ENCODE measurements at places on chromosomes 2 and 18. TPM values are rescaled to one million over a fixed set of nuclear protein-coding genes. Genes with fewer than 3 reads are reported as not detected.

The CHRND gene
- not detected for total RNA-seq

The SPC25 gene
- 1.1 TPM for total RNA-seq

The DSC2 gene
- 4.3 TPM for total RNA-seq

GRCh38 chr2:174035981-174036742, 71.0 kb upstream of the SP3 start:
- peaks cover 15% of the 10 kb centered on the region for H3K4me1 ChIP-seq
- no peaks in the 10 kb centered on the region for H3K27me3 ChIP-seq
- peak; percentile 73 for DNase-seq
- H3K27ac ChIP-seq, result peak overlapping the region; percentile 62

DNA sequence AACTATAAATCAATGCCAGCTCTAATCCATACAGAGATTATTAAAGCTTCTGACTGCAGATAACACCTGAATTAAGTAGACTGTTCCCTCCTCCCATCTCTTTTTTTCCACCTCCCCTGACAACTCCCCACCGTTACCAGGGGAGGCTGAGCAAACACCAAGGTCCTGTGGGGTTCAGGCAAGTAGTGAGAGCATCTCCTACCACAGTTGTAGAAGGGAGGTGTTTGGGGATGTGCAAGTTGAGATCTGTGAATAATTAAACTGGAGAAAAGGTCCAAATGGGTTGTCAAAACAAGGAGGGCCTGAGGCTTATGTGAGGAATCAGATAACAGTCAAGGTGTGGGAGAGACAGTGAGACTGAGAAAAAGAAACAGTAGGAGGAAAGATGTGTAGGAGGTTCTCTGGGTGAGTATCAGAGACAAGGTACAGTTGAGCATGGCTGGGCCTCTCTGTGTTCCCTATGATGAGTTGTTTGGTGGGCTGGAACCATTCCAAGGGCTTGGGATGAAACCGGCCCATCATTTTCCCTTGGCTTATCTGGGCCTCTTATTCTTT, 194.6 kb downstream of the CYRIA start:
- H3K4me3 ChIP-seq, result no peak overlapping the region
- H3K36me3 ChIP-seq, result no peaks in the 10 kb centered on the region
- H3K27me3 ChIP-seq, result no peaks in the 10 kb centered on the region
- no peak for DNase-seq

- H3K4me3 ChIP-seq, result no peak overlapping the region
- H3K4me1 ChIP-seq, result peaks cover 10% of the 10 kb centered on the region
- H3K27ac ChIP-seq, result no peak overlapping the region
- no peaks in the 10 kb centered on the region for H3K36me3 ChIP-seq
- DNase-seq, result no peak
- H3K27me3 ChIP-seq, result peaks cover 11% of the 10 kb centered on the region
Measured at GRCh38 chr2:72929010-72929409, 11.7 kb downstream of the EMX1 start.

GRCh38 chr2:20282916-20283592, 58.1 kb upstream of the SDC1 start:
- peaks cover 12% of the 10 kb centered on the region for H3K36me3 ChIP-seq
- no peak overlapping the region for H3K4me3 ChIP-seq
- no peak for DNase-seq

- H3K27me3 ChIP-seq, result no peaks in the 10 kb centered on the region
- DNase-seq, result no peak
- no peaks in the 10 kb centered on the region for H3K36me3 ChIP-seq
- H3K4me1 ChIP-seq, result peaks cover 11% of the 10 kb centered on the region
Measured at GRCh38 chr2:24539258-24539657, 48.2 kb downstream of the NCOA1 start.

- H3K4me3 ChIP-seq, result no peak overlapping the region
- no peak for DNase-seq
- no peaks in the 10 kb centered on the region for H3K4me1 ChIP-seq
- no peaks in the 10 kb centered on the region for H3K36me3 ChIP-seq
- no peak overlapping the region for H3K27ac ChIP-seq
- H3K27me3 ChIP-seq, result no peaks in the 10 kb centered on the region
Measured at GRCh38 chr2:119439574-119440500, 8.2 kb downstream of the TMEM37 start.

DNA sequence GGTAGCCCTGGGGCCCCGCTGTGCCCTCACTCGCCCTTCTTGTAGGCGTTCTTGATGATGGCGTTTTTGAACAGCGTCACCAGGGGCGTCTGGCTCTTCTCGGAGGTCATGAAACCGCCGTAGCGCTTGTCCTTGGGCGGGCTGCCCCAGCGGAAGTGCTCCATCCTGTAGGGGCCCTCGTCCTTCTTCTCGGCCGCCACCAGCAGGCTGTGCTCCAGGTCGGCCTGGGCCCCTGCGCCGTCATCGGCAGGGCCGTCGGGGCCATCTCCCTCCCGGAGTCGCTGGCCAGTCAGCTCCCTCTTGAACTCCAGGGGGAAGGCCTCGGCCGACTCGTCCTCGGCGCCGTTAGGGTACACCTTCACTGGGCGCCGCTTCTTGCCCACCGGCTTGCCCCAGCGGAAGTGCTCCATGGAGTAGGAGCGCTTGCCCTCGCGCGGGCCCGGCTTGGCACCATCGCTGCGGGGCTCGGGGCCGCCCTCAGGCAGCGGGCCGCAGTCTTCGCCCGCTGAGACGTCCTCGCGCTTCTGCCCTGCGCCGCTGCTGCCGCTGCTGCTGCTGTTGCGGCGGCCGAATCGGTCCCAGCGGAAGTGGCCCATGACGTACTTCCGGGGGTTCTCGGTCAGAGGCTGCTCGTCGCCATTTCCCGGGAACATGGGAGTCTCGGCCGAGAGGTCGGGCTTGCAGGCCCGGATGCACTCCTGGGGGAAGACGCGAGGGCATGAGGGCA, 7.2 kb downstream of the POMC start:
- no peak overlapping the region for H3K27ac ChIP-seq
- no peaks in the 10 kb centered on the region for H3K4me1 ChIP-seq
- H3K4me3 ChIP-seq, result peak overlapping the region; percentile 82
- H3K36me3 ChIP-seq, result no peaks in the 10 kb centered on the region
- no peaks in the 10 kb centered on the region for H3K27me3 ChIP-seq

DNA sequence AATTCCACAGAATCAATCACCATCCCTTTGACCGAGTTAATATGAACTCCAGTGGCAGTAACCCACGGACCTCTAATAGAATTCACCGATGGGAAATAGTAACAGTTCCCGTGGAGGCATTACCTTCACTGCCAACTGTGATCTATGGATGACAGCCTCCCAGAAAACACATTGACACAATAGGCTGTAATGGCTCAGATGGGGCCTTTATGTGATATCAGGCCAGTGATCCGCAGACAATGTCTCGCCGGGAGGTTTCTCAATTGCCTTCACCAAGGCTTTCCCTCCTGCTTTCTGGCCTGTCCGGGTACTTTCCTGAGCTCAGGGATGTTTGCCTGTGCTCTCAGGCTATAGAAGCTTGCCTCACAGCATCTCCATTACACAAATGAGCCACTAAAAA, 34.4 kb upstream of the KLF7 start:
- no peaks in the 10 kb centered on the region for H3K27me3 ChIP-seq
- DNase-seq, result no peak
- no peak overlapping the region for H3K27ac ChIP-seq
- H3K36me3 ChIP-seq, result no peaks in the 10 kb centered on the region

- H3K27ac ChIP-seq, result peak overlapping the region; percentile 100
- H3K27me3 ChIP-seq, result no peaks in the 10 kb centered on the region
- DNase-seq, result no peak
Measured at GRCh38 chr2:28754321-28754720, 2.7 kb downstream of the PPP1CB start.

GRCh38 chr18:35588995-35589394, 7.5 kb downstream of the GALNT1 start:
- H3K27ac ChIP-seq, result no peak overlapping the region
- no peaks in the 10 kb centered on the region for H3K36me3 ChIP-seq
- no peaks in the 10 kb centered on the region for H3K4me1 ChIP-seq
- no peaks in the 10 kb centered on the region for H3K27me3 ChIP-seq

- no peaks in the 10 kb centered on the region for H3K27me3 ChIP-seq
- DNase-seq, result no peak
- H3K4me3 ChIP-seq, result no peak overlapping the region
- H3K36me3 ChIP-seq, result no peaks in the 10 kb centered on the region
- H3K27ac ChIP-seq, result peak overlapping the region; percentile 34
Measured at GRCh38 chr2:112032689-112033465, 22.2 kb upstream of the TMEM87B start.

- no peak overlapping the region for H3K27ac ChIP-seq
- DNase-seq, result no peak
- H3K36me3 ChIP-seq, result peaks cover 7% of the 10 kb centered on the region
- H3K4me3 ChIP-seq, result no peak overlapping the region
Measured at GRCh38 chr2:202941771-202942170, 29.7 kb downstream of the CARF start.

DNA sequence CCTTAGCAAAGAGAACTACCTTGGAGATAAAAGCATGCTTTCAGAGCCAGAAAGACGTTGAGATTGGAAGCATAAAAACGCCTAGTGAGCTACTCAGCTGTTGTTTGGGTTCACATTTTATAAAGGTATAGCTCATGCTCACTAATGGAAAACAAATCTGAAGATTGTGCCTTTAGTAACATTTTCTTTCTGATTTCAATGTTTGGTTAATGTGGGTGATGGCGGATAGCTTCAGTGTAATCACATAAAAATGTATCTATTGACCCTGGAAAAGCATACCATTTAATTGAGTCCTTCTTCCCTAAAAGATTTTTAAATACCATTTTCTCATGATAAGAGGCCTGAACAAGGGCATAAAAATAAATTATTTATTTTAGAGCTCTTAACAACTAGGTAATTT, 73.4 kb downstream of the DTNA start:
- no peak for DNase-seq
- H3K27me3 ChIP-seq, result no peaks in the 10 kb centered on the region
- no peaks in the 10 kb centered on the region for H3K36me3 ChIP-seq
- no peak overlapping the region for H3K27ac ChIP-seq
- peaks cover 12% of the 10 kb centered on the region for H3K4me1 ChIP-seq

GRCh38 chr2:31087491-31087890, 50.7 kb downstream of the GALNT14 start:
- no peak overlapping the region for H3K4me3 ChIP-seq
- no peaks in the 10 kb centered on the region for H3K4me1 ChIP-seq
- no peak for DNase-seq

DNA sequence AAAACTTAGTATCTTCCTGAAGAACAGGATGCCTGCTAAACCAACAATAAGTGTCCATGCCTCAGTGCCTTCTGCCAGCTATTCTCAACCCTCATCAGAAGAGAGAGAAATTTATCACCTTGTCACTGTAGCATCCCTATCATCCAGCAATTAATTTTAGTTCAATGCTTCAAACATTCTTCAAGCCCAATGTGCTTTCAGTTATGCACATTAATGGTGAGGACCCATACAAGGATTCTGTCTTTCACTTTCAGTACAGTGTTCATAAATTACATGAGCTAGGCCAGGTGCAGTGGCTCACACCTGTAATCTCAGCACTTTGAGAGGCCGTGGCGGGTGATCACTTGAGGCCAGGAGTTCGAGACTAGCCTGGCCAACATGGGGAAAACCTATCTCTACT, 47.0 kb upstream of the MSH6 start:
- no peak overlapping the region for H3K4me3 ChIP-seq
- no peaks in the 10 kb centered on the region for H3K4me1 ChIP-seq
- no peaks in the 10 kb centered on the region for H3K36me3 ChIP-seq
- DNase-seq, result no peak
- H3K27me3 ChIP-seq, result no peaks in the 10 kb centered on the region

DNA sequence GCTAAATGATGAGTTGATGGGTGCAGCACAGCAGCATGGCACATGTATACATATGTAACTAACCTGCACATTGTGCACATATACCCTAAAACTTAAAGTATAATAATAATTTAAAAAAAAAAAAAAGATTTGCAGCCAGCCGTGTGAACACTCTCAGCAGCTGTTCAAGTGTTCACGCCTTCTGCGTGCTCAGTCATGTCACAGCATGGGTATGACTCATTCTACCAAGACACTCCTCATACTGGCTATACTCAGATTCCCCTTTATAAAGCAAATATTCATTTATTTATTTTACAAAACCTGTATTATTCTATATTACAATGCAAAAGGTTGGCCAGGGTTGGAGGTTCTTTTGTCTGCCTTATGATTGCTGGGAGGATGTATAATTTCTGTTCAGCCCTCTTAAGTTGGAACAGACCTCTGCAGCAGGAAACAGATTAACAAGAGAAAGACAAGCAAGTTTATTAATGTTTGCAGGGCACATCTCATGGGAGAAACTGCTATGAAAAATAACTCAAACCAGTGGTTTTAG, 1230.6 kb upstream of the CHAC2 start:
- H3K4me3 ChIP-seq, result no peak overlapping the region
- H3K4me1 ChIP-seq, result no peaks in the 10 kb centered on the region
- no peaks in the 10 kb centered on the region for H3K36me3 ChIP-seq
- no peak for DNase-seq

DNA sequence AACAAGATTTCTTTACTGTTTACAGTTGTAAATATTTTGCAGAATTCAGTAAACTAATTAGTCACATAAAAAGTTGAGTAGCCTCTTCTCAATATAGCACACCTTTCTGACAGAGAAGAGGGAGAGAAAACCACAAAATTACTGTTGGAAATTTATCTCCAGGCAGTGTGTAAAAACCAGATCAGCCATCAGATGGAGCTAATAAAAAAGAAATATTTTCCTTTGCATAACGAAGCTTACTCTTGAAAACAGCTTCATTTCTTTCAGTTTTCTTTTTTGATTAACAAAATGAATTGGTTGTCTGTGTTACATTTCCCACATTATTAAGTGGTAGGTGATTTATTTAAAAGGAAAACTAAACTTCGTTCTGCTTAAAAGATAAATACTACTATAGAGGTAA, 259.3 kb upstream of the KCNJ3 start:
- H3K36me3 ChIP-seq, result no peaks in the 10 kb centered on the region
- H3K27me3 ChIP-seq, result no peaks in the 10 kb centered on the region
- no peak overlapping the region for H3K4me3 ChIP-seq
- H3K27ac ChIP-seq, result no peak overlapping the region
- H3K4me1 ChIP-seq, result no peaks in the 10 kb centered on the region

DNA sequence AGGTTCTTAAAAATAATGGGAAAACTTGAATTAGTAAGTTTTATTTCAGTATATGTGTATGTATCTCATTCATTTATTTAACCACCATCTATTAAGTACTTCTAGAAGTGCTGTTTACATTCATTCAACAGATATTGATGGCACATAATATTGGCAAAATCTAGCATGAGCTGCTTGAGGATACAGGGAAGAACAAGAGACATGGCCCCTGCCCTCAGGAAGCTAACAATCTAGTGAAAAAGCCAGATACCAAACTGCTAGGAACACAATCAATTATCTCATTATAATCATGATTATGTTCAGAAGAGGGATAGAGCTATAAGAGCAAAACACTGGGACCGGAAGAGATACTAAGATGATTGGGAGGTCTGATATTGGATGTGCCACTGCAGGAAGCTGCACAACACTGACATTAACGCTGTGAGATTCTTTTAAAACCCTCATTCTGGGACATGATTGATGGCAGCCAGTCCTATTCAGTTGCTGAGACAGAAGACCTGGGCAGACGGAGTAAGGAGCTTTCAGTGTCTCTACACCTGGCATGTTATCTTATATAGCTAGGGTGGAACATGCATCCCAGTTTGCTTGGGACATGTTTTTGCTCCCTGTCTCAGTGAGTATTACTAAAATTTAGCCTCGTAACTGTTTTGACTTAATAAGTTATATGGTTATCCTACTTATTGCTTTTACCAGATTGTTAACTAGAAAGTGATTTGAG, 314.1 kb downstream of the STK39 start:
- H3K4me1 ChIP-seq, result no peaks in the 10 kb centered on the region
- H3K36me3 ChIP-seq, result no peaks in the 10 kb centered on the region

- no peaks in the 10 kb centered on the region for H3K4me1 ChIP-seq
- H3K36me3 ChIP-seq, result no peaks in the 10 kb centered on the region
- no peak overlapping the region for H3K27ac ChIP-seq
- no peak overlapping the region for H3K4me3 ChIP-seq
- H3K27me3 ChIP-seq, result no peaks in the 10 kb centered on the region
Measured at GRCh38 chr2:127589358-127589757, 53.9 kb downstream of the MYO7B start.

GRCh38 chr18:26435415-26436095, 112.8 kb downstream of the KCTD1 start:
- H3K27me3 ChIP-seq, result no peaks in the 10 kb centered on the region
- H3K4me1 ChIP-seq, result no peaks in the 10 kb centered on the region
- H3K27ac ChIP-seq, result no peak overlapping the region
- H3K4me3 ChIP-seq, result no peak overlapping the region

Measured in thoracic aorta (tissue), 2 donors.